ENCODE measurements at places on chromosomes 2 and 18.

DNA sequence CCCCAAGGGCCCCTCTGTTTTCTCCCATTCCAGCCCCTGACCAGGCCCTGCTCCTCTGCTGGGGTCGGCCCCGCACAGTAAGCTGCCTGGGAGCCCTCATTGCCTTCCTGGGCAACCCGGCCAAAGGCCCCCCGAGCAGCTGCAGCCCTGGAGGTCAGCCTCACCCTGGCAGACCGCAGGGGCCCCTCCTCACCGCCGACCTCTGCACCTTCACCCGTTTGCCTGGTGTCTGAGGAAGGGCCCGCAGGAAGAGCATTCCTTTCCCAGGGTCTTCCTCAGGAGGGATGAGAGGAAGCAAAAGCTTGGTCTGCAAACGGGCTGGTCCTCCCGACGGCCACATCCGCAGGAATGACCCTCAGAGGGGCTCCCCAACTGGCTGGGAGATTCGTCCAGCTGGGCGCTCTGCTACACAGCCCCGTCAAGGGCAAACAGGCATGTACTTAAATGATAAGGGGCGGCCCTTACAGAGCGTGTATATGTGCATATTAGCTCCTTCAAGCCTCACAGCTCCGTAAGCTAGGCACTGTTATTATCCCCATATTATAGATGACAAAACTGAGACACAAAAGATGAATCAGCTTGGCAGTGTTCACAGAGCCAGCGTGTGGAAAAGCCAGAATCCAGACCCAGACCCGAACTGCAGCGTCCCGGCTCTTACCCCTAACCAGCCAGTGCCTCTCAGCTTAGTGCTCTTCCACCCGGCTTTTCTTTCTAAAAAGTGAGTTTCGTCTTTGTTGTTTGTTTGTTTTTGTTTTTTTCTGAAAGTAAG lies 52.8 kb downstream of the SLC4A1AP start:
- DNase-seq: no peak

DNA sequence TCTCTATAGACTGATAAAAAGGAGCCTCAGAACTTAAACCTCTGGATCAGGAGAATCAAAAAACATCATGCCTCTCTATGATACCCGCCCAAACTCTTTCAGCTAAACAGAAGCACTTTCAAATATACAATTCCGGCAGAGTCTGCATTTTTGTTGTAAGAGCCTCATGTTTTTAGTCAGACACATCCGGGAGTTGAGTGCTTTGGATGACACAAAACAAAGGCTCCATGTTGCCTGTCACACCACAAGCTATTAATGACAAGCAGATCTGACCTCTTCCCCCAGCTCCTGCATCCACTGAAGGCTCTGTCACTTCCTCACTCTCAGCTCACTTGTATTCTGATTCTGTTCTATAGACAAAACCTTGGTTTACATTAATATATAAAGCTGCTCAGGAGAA lies 33.2 kb downstream of the SLC38A11 start:
- no peak for DNase-seq

- DNase-seq: no peak
Observed at GRCh38 chr2:6924924-6925409, 7.8 kb downstream of the RNF144A start.

- no peak for DNase-seq
Observed at GRCh38 chr2:96527286-96528005, 9.1 kb upstream of the ARID5A start.

GRCh38 chr18:46459789-46460455 lies 197.1 kb downstream of the LOXHD1 start:
- no peak for DNase-seq

- no peak for DNase-seq
Observed at GRCh38 chr18:44909191-44909719, 228.6 kb downstream of the SETBP1 start.

DNA sequence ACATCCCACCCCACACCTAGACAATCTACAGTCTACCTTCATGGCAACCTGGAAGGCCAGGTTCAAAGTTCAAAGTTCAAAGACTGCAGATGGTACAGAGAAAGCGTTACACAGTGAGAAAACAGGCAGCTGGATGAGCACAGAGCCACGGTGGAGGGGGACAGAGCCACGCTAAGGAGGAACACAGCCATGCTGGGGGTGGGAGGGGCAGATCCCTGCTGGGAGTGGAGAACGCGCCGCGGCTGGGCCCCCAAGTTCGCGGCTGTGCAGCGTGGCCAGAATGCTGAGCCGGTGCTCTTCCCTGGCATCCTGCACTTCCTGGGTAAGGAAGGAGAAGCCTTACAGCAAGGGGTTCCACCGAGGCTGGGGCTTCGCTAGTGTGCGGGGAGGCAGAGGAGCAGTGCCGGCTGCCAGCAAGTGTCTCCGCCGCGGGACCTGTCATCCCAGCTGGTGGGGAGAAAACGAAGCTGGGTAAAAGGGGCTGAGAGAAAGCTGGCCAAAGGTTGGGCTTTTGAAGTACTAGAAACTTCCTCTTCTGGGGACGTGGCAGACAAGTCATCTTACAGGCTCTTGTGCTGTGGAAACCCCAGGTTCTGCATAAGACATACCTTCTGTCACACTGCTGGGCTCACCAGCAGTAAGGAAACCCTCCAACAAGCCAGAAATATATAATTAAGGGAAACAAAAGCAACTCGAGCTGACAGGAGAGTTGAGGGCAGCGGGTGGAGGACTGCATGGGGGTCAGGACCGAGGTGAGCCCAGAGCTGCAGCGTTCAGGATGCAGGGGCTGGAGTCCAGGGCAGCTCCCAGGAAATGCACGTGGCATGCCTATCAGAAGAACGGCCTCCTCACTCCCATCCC lies 115.5 kb downstream of the HDAC4 start:
- no peak for DNase-seq

- DNase-seq: no peak
Observed at GRCh38 chr2:224036731-224037361, 2.2 kb downstream of the SERPINE2 start.

GRCh38 chr2:70724366-70724765 lies 43.6 kb downstream of the ADD2 start:
- DNase-seq: no peak

DNA sequence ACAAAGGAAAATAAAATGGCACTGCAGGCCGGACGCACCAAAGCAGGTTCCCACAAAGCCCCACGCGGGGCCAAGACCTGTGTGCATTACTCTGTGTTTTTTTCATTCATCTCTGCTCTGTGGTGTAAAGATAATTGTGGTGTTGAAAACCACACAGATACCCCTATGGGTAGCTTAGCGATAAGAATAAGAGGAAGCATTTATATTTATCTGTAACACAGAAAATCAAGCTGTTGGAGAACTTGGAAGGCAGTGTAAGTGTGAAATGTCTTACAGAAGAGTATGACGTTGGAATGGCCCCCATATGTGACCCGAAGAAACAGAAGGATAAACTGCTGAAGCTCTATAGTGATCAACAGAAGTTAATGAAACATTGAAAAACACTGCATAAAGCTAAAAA lies 20.3 kb upstream of the MARCO start:
- no peak for DNase-seq

DNA sequence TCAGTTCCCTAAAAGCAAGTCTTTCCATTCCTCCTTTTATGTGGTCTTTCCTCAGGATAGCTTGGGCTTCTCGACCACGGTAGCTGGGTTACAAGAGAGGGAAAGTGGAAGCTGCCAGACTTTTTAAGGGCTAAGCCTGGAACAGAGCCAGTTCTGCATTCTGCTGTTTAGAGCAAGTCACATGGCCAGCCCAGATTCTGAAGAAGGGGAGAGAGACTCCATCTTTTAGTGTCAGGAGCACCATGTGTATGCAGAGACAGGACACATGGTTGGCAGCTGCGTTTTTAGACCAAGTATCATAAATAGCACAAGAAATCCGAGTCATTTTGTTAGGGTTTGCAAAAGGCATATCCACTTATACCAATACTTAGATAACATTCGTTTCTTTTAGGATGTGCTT lies 4.7 kb downstream of the HMSD start:
- no peak for DNase-seq

DNA sequence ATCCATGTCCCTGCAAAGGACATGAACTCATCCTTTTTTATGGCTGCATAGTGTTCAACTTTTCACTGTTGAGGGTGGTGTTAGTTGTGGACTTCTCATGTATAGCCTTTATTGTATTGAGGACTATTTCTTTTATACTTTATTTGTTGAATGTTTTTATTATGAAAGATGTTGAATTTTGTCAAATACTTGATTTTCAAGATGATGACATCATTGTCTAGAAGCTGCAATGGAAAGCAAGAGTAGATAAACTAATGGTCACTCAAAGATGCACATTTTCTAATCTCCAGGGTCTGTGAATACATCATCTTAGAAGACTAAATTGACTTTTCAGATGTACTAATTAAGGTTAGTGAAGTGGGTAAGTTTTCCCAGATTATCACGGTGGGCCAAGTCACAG lies 1117.0 kb downstream of the DSC3 start:
- DNase-seq: no peak

- DNase-seq: no peak
Observed at GRCh38 chr2:75459565-75460310, 101.0 kb downstream of the EVA1A start.

- DNase-seq: no peak
Observed at GRCh38 chr2:213148572-213149261, 2.7 kb downstream of the IKZF2 start.

DNA sequence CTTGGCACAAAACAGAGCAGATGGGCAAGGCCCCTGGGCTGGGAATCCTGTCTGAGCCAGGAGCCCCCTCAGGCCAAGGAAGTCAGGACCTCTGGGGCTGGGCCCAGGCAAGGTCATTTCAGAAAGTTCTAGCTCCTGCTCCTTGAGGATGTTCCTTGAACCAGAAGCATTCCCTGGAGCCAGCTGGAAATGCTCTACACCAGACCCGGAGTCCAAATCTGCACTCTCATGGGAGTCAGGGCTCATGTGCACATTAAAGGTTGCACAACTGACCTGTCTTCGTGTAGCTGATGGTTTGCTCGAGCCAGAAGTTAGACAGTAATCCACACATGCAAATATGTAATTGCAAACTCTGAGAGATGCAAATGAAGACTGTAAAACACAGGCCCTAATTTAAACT lies 18.0 kb downstream of the PARD6G start:
- DNase-seq: no peak
